Ureter (tissue), 1 donor: ENCODE measurements at places on chromosomes 6 and 20. TPM values are rescaled to one million over a fixed set of nuclear protein-coding genes. Genes with fewer than 3 reads are reported as not detected.

GRCh38 chr6:11683871-11684270, 94.7 kb downstream of the ADTRP start:
- DNase-seq = no peak

R3HDML gene
- not detected for total RNA-seq

OPN5 gene
- total RNA-seq = not detected

GRCh38 chr6:25065666-25066065, 129.9 kb upstream of the RIPOR2 start:
- DNase-seq = no peak

GRCh38 chr6:56364431-56364826, 117.0 kb upstream of the COL21A1 start:
- DNase-seq = no peak
